ENCODE measurements at places on chromosomes 12 and 14.

DNA sequence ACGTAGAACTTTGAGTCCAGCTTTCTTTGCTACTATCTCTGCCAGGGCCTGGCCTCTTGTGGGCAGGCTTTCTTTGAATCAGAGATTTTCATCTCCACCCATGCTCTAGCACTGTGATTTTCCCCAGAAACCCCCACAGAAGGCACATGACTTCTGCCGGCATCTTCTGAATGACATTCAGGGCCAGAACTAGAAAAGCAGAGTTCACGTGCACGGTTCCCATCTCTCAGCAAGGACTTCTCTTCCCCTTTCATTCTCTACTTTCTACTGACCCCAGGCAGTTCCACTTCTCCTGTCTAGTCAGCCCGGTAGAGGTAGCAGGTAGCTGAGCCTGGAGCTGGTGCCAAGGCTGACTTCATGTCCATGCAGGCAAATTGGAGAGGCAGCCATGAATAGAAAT, 26.9 kb downstream of the BATF start:
- DNase-seq, result no peak

DNA sequence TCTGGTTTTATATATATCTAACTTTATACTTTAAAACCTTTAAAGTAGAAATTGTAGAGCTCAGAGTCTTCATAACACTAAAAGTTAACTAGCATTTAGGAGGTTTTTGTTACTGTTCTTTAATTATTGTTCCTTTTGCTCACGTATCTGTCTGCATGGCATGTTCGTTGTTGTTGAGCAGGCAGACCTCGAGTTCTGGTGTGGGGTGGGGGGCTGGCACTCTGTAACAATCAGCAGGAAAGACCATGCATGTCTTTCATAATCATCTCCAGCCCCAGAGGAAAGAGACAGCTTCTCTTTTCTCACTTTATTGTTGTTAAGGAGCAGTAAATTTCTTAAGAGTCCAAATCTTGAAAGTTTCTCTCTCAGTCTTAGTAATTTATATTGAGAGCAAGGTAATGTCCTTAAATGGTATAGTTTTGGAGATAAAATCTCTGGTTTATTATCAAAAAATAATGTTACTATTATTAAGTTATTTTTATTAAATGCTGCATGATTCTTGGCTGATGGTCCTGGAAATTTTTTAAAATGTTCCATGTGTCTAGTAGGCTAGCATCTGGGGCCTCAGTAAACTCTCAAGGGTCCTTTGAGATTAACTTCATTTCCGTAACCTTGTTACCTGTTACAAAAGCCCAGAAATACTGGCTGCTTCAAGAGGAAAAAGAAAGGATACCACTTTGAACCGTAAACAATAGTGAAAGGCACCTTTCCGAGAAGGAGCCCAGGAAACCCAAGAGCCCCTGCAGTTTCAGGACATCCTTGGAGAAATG, 30.3 kb downstream of the CKB start:
- no peak for DNase-seq

DNA sequence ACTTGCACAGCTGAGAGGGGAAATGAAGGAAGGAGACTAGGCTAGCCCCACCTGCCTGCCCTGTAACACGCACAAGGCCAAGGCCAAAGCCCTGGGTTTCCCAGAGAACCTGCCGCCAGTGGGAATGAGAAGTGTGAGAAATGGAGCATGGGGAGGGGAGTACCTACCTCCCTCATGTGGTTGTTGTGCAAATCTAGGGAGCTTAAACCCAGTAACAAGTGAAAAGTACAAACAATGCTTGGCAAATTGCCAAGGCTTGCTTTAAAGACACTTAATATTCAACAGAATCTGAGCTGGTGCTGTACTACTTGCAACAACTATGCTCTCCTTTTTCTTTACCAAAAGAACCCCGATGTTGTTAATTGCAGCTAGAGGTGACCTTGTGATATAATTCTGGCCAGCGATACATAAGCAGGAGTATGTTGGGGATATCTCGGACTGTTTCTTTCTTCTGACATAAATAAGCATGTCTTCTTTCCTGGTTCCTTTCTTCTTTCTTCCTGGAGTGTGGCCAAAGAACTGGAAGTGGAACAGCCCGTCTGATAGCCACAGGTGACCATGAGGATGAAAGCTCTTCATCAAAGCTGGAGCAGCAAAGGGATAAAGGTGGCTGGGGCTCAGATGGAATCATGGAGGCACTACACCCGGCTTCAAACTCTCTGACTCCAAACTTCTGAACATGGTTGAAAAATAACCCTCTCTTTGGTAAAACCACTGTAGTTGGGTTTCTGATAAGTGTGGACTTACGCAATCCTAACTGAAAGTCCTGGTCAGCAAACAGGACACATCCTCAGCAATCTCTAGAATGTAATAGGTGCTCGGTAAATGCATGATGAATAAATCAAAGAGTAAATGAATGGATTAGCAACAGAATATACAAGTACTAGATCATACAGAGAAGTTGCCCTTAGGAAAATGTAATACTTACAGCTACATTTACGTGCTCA, 207.9 kb downstream of the NUAK1 start:
- no peak for DNase-seq

- DNase-seq, result peak; percentile 27
Observed at GRCh38 chr12:82458101-82458500, 99.8 kb downstream of the METTL25 start.

GRCh38 chr12:119666226-119666795, 1.6 kb upstream of the PRKAB1 start:
- DNase-seq, result no peak

DNA sequence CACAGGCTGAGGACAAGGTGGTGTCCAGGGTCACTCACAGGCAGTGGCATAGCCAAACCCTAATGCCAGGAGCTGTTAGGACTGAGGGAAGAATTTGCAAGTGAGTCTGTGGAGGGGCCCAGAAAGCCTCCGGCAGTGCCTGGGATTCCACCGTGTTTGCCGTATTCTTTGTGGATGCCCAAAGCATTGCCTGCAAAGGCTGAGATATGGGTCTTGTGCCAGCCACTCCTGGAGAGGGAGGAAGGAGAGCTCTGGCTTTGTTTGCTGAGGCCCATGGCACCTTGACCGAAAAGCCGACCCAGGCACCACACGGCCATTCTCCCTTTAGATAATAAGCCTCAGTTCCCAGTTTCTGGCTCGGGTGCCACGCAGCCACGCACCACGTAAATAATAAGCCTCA, 35.8 kb upstream of the GALNT9 start:
- no peak for DNase-seq

GRCh38 chr14:45807178-45807899, 554.3 kb upstream of the MIS18BP1 start:
- peak; percentile 8 for DNase-seq

DNA sequence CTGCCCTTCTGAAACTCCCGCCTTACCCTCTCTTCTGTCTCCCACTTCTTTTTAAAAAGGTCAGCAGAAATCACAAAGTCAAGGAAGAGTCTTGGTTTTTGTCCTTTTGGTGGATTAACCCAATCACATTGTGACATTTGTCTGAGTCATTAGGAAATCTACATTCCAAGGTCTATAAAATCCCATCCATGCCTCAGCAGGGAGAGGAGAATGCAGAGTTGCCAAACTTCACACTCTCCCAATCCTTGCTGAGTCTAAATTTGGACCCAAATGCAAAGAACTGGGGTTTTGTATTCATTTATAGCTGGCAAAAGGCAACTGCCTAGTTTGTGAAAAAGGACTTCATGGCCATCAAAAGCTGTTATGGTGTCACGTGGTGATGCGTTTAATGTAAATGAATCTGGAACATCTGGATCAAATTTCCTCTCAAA, 67.9 kb downstream of the TMEM30B start:
- no peak for DNase-seq

Measured in umbilical cord (tissue), 2 donors.